ENCODE measurements at places on chromosomes 5 and 9. TPM values are rescaled to one million over a fixed set of nuclear protein-coding genes. Genes with fewer than 3 reads are reported as not detected.

Gene EIF4E1B
- total RNA-seq, result not detected

Gene DNAJC18
- total RNA-seq, result 25.2 TPM

GRCh38 chr5:98713027-98713426, 60.4 kb upstream of the RGMB start:
- no peaks in the 10 kb centered on the region for H3K4me1 ChIP-seq
- H3K4me3 ChIP-seq, result no peak overlapping the region
- DNase-seq, result no peak
- no peaks in the 10 kb centered on the region for H3K27me3 ChIP-seq
- no peaks in the 10 kb centered on the region for H3K36me3 ChIP-seq

GRCh38 chr5:127416906-127417305, 100.5 kb upstream of the PRRC1 start:
- peaks cover 5% of the 10 kb centered on the region for H3K4me1 ChIP-seq
- no peaks in the 10 kb centered on the region for H3K27me3 ChIP-seq
- H3K36me3 ChIP-seq, result no peaks in the 10 kb centered on the region
- no peak overlapping the region for H3K4me3 ChIP-seq
- DNase-seq, result no peak
- no peak overlapping the region for H3K27ac ChIP-seq

Gene PCDHGB3
- total RNA-seq, result 0.64 TPM

Gene FABP6
- not detected for total RNA-seq

DNA sequence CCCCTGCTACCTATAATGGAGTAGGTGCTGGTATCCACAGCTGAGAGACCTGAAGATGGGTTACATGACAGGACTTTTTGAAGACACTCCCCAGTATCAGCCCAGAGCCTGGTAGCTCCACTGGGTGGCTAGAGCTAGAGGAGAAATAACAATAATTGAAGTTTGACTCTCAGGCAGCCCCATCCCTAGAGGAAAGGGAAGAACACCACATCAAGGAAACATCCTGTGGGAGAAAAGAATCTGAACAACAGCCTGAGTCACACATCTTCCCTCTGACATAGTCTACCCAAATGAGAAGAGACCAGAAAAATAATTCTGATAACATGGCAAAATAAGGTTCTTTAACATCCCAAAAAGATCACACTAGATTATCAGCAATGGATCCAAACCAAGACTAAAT, 432.1 kb downstream of the CDH18 start:
- H3K36me3 ChIP-seq, result peaks cover 10% of the 10 kb centered on the region
- no peak overlapping the region for H3K4me3 ChIP-seq
- no peak overlapping the region for H3K27ac ChIP-seq
- no peaks in the 10 kb centered on the region for H3K27me3 ChIP-seq
- no peak for DNase-seq

DNA sequence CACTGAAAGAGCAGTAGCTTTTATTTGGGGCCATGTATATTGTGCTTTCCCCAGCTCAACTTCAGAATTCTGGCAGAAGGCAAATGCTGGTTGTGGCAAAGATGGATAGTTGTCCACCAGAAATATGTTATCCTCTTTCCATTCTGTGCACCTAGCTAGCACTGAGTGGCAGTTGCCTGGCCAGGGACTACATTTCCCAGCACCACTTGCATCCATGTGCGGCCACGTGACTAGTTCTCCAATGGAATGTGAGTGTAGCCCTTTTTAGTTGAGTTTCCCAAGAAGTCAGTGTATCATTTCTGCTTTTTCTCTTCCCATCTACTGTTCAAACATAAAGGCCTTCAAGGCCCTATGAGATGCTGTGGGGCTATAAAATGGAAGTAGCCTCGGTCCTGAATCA, 354.0 kb upstream of the CLINT1 start:
- no peaks in the 10 kb centered on the region for H3K36me3 ChIP-seq
- no peaks in the 10 kb centered on the region for H3K4me1 ChIP-seq
- no peak for DNase-seq
- H3K27me3 ChIP-seq, result peaks cover 14% of the 10 kb centered on the region
- H3K27ac ChIP-seq, result no peak overlapping the region

DNA sequence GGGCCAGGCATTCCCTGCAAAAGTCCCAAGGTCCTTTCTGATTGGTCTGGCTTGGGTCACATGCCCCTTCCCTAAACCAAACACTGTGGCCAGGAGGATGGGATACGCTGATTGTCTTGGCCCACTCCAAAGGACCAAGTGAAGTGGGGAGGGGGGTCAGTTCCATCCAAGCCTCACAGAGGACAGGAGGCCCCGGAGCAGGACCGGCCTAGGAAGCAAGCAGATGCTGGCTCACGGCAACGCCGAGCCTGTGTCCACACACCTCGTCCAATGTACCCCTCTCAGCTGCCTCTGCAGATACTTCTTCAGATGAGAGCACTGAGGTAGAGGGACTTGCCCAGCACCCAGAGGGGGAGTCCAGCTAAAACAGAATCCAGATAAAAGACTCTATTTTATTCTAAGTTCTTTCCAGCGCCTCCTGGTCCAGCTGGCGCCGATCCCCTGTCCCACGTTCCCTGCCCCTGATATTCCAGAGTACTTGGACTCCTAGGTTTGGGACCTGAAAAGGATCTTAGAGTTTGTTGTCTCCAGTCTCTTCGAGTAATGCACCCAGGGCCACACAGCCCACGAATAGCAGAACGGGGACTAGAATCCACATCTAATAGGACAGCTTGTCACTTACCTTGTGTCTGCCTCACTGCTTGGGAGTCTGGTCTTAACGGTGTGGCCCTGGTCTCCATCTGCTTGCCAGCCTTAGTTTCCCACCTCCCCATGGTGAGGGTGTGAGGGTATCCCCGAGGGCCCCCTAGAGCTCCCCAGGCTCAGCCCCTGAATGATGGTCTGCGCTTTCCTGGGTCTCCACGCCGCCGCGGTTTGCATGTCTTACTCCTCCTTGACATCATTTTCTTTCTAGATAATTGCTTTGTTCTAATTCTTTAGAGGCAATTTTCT, 72.4 kb upstream of the UNC5A start:
- H3K4me3 ChIP-seq, result no peak overlapping the region
- H3K27me3 ChIP-seq, result peaks cover 67% of the 10 kb centered on the region
- peak; percentile 24 for DNase-seq
- H3K36me3 ChIP-seq, result no peaks in the 10 kb centered on the region
- no peak overlapping the region for H3K27ac ChIP-seq

GRCh38 chr5:134603059-134603458, 29.6 kb downstream of the SAR1B start:
- H3K36me3 ChIP-seq, result peaks cover 15% of the 10 kb centered on the region
- no peak overlapping the region for H3K27ac ChIP-seq
- H3K27me3 ChIP-seq, result no peaks in the 10 kb centered on the region
- H3K4me1 ChIP-seq, result no peaks in the 10 kb centered on the region
- no peak overlapping the region for H3K4me3 ChIP-seq
- no peak for DNase-seq

Gene STPG3
- 0.18 TPM for total RNA-seq

GRCh38 chr9:34506623-34507022, 16.2 kb downstream of the ENHO start:
- H3K27ac ChIP-seq, result no peak overlapping the region
- H3K27me3 ChIP-seq, result peaks cover 37% of the 10 kb centered on the region
- no peak overlapping the region for H3K4me3 ChIP-seq
- H3K4me1 ChIP-seq, result no peaks in the 10 kb centered on the region

GRCh38 chr9:106481013-106481609, 381.9 kb upstream of the ZNF462 start:
- no peaks in the 10 kb centered on the region for H3K27me3 ChIP-seq
- no peak for DNase-seq
- no peaks in the 10 kb centered on the region for H3K36me3 ChIP-seq
- peak overlapping the region; percentile 4 for H3K27ac ChIP-seq
- H3K4me3 ChIP-seq, result no peak overlapping the region
- peaks cover 19% of the 10 kb centered on the region for H3K4me1 ChIP-seq

Gene PLPP7
- 0.60 TPM for total RNA-seq

- no peak overlapping the region for H3K27ac ChIP-seq
- H3K36me3 ChIP-seq, result peaks cover 7% of the 10 kb centered on the region
- H3K27me3 ChIP-seq, result no peaks in the 10 kb centered on the region
Measured at GRCh38 chr9:27499451-27499850, 24.6 kb upstream of the IFNK start.

DNA sequence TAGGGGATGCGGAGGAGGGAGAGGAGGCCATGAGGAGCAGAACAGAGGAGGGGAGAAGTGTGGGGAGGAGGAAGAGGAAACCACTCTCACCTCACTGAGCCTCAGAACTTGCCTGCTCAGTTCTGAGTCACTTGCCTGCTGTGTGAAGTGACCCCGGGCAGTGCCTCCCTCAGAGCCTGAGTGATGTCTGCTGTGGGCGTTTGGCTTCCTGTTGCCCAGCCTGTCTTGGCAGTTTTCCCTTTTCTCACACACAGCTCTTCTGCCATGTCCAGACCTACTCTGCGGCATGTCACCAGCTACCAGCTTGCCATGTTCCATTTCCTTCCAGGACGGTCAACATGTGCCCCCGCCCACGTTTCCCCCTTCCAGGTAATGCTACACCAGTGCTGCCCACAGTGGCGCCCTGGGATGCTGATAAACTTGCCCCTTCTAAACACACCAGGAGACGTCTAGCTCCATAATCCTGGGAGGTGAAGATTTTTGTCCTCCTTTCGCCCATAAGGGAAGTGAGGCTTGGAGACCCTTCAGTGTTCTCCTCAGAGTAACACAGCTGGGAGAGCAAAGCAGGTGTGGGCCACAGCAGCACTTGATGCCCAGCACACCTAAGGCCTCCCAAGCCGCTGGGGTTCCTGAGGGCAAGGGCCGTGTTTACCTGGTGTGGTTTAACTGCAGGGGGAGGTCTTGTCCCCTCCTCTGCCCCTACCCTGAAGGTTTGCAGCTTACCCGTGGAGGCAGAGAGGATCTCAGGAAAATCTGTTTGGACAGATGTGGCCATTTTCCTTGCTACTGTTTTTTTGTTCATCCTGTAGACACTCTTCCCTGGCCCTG, 63.8 kb upstream of the RNF130 start:
- no peaks in the 10 kb centered on the region for H3K36me3 ChIP-seq
- H3K4me3 ChIP-seq, result no peak overlapping the region
- H3K4me1 ChIP-seq, result no peaks in the 10 kb centered on the region
- peak; percentile 36 for DNase-seq

DNA sequence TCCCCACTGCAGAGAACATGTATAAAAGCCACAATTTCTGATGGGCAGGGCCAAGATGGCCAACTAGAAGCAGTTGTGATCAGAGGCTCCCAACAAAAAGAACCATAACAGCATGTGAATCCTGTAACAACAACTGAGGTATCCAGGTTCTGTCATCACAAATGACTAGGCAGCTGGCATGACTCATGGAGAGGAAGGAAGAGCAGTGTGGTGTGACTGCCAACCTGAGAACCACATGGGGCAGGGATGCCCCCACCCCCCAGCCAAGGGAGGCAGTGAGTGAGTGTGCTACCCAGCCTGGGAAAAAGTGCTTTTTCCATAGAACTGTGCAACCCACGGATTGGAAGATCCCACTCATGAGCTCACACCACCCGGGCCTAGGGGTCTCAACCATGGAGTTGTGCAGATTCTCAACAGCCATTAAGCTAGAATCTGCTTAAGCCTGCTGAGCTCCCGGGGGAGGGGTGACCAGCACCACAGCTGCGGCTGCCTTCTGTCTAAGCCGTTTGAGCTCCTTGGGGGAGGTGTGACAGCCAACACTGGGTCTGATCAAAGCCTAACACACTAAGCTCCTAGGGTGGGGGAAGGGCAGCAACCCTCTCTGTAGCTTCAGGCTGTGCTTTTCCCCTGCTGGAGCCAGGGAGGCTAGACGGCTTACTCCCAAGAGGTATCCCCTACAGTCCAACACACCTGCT, 80.1 kb upstream of the DMAC1 start:
- H3K4me3 ChIP-seq, result no peak overlapping the region
- no peaks in the 10 kb centered on the region for H3K27me3 ChIP-seq
- DNase-seq, result no peak
- H3K36me3 ChIP-seq, result peaks cover 6% of the 10 kb centered on the region

Gene SKIC3
- 102 TPM for total RNA-seq

GRCh38 chr9:90770927-90771326, 30.7 kb upstream of the SYK start:
- DNase-seq, result no peak
- no peak overlapping the region for H3K27ac ChIP-seq
- no peaks in the 10 kb centered on the region for H3K4me1 ChIP-seq
- H3K4me3 ChIP-seq, result no peak overlapping the region

DNA sequence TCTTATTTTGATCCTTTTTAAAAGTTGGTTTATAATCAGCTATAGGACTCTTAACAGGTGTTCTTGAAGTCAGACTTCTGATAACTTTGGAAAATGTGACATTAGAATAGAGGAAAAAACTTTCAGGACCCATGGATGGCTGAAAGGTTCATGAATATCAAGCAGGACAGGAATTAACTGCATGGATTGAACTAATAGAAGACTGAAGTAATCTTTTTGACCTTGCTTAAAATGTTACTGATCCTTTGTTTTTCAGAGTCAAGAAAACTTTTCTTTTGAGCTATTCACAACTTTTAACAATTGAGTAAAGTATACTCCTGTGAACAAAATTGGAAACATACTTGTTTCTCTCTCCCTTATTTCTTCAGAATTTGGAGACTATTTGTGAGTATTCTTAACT, 79.2 kb downstream of the PLK2 start:
- peaks cover 28% of the 10 kb centered on the region for H3K36me3 ChIP-seq
- no peaks in the 10 kb centered on the region for H3K27me3 ChIP-seq
- no peak overlapping the region for H3K27ac ChIP-seq
- H3K4me3 ChIP-seq, result no peak overlapping the region
- no peaks in the 10 kb centered on the region for H3K4me1 ChIP-seq

DNA sequence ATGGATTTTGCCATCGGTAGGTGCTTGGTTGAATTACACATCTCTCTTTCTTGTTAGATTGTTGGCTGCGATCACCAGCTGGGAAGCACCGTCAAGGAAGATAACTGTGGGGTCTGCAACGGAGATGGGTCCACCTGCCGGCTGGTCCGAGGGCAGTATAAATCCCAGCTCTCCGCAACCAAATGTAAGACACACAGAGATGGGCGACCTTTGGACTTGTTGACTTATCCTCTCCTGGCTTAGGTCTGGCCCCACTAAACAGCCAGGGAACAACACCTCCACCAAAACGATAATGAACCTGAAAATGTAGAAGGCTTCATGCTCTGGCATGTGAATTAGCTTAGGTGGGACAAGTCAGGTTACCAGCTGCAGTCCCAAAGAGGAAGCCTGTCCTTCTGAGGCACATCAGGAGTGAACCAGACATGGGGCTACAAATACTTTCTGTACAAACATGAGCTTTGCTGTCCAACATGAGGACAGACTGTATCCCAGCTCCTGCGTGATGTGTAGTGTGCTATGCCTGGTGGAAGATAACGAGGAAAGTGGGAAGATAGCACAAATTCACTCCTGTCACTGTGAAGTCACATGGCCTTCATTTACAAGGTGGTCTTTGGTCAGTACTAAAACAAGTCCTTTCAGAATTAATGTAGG, 148.4 kb downstream of the ADAMTSL1 start:
- H3K27me3 ChIP-seq, result peaks cover 2% of the 10 kb centered on the region
- no peak for DNase-seq
- H3K27ac ChIP-seq, result no peak overlapping the region
- no peaks in the 10 kb centered on the region for H3K36me3 ChIP-seq

- no peaks in the 10 kb centered on the region for H3K36me3 ChIP-seq
- H3K4me3 ChIP-seq, result no peak overlapping the region
- peaks cover 7% of the 10 kb centered on the region for H3K4me1 ChIP-seq
- no peak for DNase-seq
Measured at GRCh38 chr5:66757834-66758371, 161.7 kb downstream of the MAST4 start.
